ENCODE measurements at places on chromosomes 2 and 18.
A peak's percentile ranks its signal among the peaks of the same experiment; 100 is the strongest.

DNA sequence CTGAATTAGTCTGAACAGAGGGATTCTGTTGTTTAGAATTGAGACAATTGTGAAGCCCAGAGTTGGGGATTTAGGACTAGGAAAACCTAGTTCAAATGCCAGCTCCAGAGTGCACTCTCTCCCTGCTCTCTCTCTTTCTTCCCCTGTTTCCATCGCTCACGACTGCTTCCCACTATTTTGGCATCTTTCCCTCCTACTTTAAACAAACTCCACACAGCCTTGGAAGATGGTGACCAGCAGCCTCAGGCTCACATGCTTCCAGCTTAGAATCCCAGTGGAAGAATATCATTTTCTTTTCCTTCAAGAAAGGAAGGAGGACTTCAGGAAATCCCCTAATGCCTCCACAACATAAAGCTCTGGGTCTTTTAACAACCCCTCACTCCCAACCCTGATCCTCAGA lies 6.1 kb upstream of the DNMT3A start:
- DNase-seq = no peak

DNA sequence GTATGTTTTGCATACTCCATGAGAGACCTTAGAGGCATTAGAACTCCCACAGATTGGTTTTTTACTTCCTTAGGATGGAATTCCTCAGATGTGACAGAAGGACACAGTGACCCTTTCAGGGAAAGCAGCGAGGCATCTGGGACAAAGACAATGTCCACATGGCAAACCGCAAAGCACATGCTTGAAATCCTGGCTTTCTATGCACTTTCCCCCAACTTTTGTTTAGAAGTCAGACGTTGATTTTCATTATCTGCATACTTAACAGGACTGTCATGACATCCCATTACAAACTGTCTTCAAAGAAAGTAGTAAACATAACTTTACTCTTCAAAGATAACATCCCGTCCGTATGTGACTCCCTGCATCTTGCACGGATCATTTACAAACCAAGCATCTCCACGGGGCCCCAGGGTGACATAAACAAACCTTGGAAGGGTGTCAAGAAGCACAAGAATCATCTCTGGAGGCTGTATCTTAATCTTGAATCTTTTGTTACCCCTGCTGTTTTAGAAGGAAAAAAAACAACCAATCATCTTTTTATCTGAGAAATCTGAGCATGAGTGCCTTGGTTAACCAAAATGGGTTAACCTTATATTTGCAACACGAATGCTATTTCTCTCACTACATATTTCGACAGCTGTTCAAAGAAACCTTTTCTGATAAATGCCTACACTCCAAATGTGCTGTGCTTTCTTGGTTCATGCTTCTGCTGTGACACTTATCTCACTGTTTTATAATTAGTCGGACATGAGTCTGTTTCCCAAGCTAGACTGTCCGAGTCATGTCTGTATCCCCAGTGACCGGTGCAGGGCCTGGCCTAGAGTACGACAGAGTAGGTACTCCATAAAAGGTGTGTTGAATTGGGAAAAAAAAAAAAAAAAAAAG lies 90.8 kb downstream of the CCBE1 start:
- DNase-seq = no peak

- DNase-seq = no peak
Measured at GRCh38 chr2:238425979-238426567, 654 bp upstream of the ASB1 start.

- no peak for DNase-seq
Measured at GRCh38 chr2:154375579-154375931, 322.9 kb upstream of the KCNJ3 start.

GRCh38 chr2:39069136-39069515 lies 51.7 kb downstream of the SOS1 start:
- DNase-seq = peak; percentile 4

- no peak for DNase-seq
Measured at GRCh38 chr18:60350150-60350549, 22.4 kb downstream of the MC4R start.

- no peak for DNase-seq
Measured at GRCh38 chr2:48341551-48342133, 188.3 kb upstream of the STON1 start.

GRCh38 chr2:44843641-44844310 lies 97.7 kb upstream of the SIX3 start:
- no peak for DNase-seq

DNA sequence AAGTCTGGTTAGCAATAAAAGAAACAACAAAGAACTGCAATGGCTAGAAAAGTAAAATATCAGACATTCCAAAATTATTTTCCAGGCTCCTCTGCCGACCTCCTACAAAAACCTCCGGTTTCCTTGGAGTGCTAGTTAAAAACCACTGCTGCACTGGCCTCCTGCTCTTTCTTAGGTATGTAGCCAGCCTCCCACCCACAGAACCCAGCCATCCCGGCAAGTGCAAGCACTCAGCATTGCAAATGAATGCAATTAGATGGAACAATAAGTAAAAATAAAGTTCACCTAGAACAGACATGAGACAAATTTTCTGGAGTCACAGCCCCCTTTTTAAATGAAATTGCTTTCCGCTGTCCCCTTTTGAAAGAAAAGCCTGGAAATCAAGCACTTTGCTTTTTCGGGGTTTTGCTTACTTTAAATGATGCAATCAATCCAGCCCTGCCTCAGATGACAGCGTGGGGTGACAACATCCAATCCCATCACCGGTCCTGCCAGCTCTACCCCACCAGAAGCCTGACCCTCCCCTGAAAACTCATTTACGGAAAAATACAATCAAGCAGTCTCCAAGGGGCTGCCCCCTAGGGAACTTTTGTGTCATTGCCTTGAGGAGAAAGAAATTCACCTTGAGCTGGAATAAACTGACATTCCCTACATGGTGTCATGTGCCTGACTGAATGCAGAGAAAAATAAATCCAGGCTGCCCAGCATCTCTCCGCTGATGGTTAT lies 199.8 kb downstream of the EPHA4 start:
- no peak for DNase-seq

DNA sequence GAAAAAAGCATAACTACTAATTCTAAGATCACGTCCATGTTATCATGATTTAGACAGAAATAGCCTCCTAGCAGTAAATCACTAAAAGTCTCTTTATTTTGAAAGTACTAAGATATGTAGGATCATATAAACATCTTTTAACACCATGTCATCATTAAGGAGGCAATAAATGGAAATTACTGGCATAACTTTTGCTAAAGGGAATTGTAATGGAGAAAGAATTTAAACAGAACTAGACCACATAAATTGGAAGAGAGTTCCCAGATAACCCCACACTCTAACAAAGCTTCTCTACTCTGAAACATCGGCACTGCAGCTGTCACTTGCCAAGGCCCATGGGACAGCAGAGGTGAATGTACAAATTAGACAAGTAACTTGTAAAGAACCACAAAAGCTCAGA lies 29.5 kb downstream of the STK39 start:
- DNase-seq = no peak

DNA sequence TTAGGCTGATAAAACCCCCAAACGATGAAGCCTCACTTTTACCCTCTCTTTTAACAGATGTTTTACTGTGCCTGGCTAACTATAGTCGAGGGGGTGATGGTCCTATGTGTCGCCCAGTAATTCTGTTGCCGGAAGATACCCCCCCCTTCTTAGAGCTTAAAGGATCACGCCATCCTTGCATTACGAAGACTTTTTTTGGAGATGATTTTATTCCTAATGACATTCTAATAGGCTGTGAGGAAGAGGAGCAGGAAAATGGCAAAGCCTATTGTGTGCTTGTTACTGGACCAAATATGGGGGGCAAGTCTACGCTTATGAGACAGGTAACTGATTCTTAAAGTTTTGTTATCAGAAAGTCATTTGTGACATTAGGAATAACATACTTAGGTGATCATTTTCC lies 20.4 kb downstream of the MSH6 start:
- DNase-seq = no peak

DNA sequence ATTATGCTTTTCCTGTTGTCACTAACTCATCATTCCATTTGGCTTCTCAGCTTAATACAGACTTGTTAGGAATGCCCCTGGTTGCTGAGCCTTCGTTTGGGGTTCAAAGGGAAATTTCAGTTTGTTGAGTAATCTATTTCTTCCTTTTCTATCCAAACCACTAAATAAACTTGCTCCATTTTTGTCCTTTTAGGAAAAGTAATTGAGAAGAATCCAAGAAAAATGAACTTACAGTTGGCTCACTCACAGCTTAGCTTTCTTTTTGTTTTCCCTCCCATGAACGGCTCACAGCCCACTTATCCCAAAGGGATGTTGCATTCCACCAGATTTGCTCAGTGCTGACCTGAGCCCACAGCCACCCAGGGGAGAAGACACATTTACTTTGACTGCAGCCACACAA lies 73.9 kb downstream of the SOX11 start:
- no peak for DNase-seq

GRCh38 chr2:26710145-26710544 lies 17.6 kb downstream of the KCNK3 start:
- DNase-seq = no peak

GRCh38 chr2:174597345-174598047 lies at the start of gene WIPF1:
TSS of gene WIPF1 (minus strand) at chr2:174597804. CDS start at chr2:174585573, 12,231 bp downstream.
- DNase-seq = no peak

DNA sequence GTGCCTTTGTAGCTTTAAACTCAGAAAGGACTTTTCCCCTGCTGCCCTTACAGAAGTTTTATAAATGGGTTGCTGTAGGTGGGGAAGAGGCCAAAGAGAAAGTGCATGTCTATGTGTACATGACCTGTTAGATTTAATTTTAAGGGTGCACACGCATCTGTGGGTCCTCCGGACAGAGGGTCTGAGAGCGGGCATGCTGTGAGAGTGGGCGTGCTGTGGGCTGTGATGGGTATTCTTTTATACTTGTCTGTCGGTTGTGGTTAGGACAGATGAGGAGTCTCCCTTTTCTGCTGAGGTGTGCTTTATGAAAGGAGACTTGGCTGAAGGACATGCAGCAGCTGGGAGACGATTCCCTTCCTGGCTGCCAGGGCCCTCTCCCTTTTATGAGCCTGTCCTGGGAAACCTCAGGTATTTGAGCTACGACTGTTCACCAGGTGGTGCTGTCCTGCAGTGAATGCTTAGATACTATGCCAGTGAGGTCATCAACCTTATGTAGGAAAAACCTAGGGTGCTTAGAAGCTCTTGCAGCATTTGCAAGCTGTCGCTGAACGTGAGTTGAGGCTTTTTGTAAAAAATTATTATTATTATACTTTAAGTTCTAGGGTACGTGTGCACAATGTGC lies 67.5 kb downstream of the TANC1 start:
- DNase-seq = no peak

GRCh38 chr18:23922939-23923338 lies 91.6 kb upstream of the TTC39C start:
- no peak for DNase-seq

GRCh38 chr2:152571048-152571766 lies 146.1 kb downstream of the PRPF40A start:
- no peak for DNase-seq

GRCh38 chr2:24409700-24410556 lies 49.6 kb upstream of the ITSN2 start:
- DNase-seq = no peak

DNA sequence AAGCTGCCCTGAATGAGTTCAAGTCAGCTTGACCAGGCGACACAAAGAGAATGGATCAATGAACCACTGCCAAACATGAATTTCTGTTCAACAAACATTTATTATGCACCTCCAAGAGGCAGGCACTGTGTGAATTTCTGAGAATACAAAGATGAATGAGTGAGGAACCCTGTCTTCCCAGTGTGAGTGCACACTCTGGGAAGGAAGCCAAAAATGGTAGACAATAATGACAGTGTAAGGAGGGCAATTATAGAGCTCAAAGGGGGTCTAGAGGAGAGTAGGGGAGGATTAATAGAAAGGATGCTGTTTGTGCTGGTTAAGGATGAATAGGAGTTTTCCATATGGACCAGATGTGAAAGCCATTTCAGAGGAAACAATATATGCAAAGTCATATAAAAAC lies 213.4 kb downstream of the DCC start:
- DNase-seq = no peak

Measured in activated T-cell treated with anti-CD3 and anti-CD28 coated beads for 48 hours (primary cell).